ENCODE measurements at places on chromosomes 16 and 17.
A peak's percentile ranks its signal among the peaks of the same experiment; 100 is the strongest.

DNA sequence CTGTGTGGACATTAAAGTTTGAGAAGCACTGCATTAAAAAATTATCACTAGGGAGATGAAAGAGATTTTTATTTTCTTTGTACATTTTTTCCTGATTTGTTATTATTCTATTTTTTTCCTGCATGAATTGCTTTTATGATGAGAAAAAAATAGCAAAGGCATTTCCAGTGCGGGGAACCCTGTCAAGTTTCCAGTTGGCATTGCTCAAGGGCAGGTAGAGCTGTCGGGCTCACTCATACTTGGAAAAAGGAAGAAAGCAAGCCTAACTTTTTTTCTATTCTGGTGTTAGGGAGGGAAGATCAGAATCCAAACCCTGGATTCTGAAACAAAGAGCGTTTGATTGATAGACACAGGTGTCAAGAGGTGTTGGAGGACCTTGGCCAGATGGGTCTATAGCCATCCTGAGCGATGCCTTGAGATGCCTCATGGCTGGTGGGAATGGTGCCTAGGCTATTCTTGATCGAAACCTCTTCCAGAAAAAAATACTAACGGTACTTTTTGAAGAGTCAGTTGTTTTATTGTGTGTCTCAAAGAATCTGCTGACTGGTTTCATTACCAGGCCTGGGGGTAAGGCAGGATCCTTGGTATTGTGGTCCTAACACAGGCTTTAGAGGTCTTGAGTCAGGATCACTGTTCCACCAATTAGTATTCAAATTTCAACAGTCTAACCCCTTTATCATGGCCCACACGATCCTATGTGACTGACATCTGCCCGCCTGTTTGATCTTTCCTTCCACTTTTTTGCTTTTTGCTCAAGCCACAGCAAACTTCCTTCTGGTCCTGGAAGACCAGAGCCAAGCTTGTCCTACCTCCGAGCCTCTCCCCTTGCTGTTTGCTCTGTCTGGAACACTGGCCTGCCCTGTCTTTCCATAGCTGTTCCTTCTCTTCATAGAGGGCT, 20.1 kb downstream of the SNX29 start:
- DNase-seq: no peak

DNA sequence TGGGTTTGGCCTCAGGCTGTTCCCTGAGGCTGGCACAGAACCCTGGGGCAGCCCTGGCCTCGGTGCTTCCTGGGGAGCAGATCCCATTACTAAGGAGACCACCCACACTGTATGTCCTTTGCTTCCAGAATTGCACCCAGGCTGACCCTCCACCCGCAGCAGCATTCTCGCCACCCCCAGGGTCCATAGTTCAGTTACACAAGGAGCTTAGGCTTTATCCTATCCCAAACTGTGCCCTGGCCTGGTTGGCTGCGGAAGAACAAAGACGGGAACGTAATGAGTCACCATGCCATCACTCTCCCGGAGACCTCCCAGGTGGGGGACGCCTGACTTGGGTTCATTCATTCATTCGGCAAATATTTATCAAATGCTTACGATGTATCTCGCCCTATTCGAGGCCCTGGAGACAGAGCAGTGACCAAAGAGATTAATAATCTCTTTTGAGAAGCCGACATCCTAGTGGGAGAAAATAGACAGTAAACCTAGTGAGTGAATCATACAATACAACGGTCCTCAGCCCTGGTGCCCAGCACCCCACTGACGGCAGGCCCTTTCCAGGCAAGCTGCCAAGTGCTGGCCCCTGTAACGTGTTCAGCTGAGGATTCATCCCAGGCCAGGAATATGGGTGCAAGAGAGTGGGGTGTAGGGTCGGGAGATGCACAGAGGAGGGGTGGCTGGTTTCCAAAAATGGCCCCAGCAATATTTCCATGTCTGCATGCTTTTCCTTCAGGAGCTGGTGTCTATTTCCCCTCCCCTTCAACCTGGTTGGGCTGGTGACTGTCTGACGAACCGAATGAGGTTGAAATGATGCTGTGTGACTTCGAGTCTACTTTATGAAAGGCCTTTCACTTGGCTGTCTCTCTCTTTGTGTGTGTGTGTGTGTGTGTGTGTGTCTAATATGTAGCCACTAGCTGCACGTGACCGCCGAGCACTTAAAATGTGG, 134.2 kb downstream of the MGAT5B start:
- DNase-seq: peak; percentile 95

GRCh38 chr16:79599256-79599836, 1.2 kb downstream of the MAF start:
- DNase-seq: no peak

DNA sequence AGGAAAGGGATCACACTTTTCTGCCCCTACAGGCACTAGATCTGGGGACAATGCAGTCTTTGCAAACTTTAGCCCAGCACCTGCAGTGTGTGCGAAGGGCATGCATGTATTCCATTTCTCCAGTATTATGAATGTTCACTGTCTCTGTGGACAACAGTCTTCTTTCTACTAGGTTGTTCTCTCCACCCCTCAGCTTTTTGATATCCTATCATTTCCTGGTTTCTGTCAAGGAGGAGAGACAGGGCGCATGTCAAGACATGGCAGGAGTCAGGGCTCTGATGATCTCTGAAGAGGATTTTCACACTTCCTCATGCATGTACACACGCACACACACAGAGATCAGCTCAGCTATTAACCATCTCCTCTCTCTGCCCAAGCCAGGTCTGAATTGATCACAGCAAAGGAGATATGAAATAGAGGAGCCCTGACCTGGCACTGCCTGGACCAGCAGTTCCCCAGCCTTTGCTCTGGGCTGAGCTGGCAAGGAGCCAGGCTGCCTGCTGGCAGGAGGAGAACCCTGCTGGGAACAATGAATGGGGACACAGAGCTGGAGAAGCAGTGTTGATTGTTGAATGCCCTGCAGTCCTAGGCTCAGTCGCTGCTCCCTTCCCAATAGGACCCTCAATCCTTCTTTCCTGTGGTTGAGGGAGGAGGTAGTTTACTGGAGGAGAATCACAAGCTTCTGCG, 2.6 kb downstream of the GPR179 start:
- DNase-seq: no peak

GRCh38 chr17:44333371-44333770, 8.7 kb upstream of the SLC25A39 start:
- DNase-seq: no peak

DNA sequence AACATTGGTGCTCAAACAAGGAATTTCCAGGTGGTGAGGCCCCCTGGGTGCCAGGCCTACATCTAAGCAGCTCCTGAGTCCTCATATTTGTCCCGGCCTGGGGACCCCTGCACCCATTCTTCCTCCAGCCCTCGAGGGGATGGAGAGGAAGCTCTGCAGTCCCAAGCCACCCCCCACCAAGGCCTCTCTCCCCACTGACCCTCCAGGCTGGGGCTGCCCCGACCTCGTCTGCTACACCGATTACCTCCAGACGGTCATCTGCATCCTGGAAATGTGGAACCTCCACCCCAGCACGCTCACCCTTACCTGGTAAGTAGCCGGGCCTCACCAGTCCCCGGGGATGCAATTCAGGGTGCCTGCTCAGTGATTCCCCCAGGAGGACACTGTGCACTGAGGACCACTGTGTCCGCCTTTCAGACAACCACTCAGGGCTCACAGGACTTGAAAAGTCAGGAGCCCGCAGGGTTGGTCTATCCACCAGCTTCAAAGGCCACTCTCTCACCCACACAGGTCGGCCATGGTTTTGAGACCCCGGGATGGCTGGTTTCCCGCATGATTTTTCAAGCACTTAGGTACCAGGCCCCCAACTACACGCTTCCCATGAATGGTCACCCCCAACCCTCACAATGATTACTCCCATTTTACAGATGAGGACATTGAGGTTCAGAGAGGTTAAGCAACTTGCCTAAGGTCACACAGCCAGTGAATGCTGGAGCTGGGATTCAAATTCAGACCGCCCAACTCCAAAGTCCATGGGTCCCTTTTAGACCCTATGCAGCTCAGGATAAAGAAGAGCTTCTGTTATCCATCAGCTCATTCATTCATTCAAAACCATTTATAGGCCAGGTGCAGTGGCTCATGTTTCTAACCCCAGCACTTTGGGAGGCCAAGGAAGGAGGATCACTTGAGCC, 32.4 kb downstream of the IL21R start:
- DNase-seq: no peak

DNA sequence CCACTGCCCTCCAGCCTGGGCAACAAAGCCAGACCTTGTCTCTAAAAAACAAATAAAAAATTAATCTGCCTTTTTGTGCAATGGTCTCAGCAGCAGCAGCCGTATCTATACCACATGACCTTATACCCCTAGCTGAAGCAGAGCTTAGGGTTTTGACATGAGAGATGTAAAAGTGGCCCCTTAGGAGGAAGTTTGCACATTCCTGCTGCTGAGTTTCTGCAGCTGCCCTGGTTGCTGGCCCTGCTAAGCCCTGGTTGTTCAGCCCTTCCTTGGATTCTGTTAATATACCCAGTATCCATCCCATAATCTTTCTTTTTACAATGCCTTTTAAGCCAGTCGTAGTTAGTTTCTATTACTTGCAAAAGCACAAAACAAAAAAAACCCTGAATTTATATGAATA, 33.0 kb upstream of the PRKCB start:
- no peak for DNase-seq

DNA sequence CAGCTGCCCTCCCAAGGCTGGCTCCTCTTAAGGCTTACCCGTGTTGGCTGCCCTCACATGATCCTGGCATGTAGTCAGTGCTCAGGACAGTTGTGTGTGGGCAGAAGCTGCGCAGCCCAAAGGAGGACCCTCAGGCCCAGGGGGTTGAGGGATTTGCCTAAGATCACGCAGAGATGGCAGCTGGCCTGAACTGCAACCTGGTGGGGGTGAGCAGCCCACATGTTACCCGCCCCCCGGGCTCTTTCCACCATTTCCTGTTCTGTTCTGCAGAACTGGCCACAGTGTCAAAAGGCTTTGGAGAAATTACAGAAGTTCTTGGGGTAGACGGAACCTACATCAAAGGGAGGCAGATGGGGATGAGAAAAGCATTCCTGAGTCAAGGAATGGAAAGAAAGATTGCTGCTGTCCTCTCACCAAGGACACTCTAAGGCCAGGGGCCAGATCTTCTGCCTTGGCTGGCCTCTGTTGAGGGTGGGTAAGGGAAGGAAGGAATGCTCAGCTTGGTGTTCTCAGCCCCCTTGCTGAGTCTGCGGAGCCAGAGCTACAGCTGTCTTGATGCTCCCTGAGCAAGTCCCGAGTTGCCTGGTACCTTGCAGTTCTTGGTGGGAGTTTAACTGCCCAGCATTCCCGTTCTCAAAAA, 53.0 kb downstream of the EPN2 start:
- no peak for DNase-seq

DNA sequence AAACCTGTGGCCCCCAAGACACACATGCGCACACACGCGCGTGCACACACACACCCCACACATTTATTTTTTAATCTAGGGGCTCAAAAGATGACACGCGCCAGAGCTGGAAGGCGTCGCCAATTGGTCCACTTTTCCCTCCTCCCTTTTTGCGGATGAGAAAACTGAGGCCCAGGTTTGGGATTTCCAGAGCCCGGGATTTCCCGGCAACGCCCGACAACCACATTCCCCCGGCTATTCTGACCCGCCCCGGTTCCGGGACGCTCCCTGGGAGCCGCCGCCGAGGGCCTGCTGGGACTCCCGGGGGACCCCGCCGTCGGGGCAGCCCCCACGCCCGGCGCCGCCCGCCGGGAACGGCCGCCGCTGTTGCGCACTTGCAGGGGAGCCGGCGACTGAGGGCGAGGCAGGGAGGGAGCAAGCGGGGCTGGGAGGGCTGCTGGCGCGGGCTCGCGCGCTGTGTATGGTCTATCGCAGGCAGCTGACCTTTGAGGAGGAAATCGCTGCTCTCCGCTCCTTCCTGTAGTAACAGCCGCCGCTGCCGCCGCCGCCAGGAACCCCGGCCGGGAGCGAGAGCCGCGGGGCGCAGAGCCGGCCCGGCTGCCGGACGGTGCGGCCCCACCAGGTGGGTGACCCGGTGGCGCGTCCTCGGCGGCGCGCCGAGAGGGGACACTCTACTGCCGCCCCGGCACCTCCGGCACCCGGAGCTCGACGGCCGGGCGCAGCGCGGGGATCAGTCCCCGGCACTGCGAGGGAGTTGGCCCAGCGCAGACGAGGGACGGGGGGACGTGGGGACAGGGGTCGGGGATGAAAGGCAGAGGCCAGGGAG, at the start of gene STAT5A:
Gene STAT5A, plus strand, starts transcription at position 522 of the 826 bp plus-strand sequence. CDS start 914 bp downstream, outside the sequence.
- peak; percentile 51 for DNase-seq

DNA sequence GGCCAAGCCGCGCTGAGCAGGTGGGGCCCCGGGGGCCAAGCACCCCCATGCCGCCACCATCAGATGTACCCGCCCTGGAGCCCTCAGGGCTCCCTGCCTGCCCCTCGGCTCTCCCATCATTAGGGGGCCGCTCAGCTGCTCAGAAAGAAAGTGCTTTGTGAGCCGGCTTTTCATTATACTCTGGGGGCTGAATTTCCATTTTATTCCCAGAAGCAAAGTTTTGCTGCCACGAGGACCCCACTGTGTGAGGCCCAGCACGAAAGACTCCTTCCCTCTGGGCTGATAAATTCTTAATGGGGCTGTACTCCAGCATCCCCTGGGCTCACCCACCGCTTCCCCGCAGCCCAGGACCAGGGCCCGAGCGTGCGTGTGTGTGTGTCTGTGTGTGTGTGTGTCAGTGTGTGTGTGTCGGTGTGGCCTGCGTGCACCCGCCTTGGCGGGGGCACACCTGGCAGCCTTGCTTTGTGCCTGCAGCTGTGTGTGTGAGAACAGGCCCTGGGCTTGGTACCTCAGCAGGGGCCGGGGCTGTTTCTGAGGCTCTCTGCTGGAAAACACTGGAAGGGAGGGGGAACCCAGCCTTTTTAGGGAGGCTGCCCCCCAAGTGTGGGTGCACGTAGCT, 103.0 kb upstream of the GSE1 start:
- no peak for DNase-seq

DNA sequence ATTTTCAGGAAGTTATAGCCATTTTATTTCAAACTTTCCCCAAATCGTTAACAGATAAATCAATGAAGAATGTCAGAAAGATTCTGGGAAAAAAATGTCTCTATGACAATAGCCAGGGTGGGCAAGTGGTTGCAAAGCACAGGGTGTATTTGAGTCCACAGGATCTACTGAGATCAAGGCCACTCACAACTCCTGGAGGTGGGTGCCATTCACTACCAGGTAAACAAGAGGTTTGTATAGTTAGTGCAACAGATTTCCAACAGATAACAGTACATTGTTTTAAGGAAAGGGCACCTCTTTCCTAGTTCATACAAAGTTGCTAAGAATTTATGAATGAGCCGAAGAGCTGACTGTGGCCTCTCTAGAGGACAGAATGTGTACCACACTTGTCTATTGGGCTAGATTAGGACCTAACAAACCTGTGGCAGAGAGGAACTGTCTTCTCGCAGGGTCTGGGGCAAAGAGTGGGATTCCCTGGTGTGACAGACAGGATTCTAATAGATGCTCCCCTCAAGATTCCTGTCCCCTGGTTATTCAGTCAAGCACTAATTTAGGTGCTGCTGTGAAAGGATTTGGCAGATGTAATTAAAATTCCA, 52.0 kb upstream of the ZNF629 start:
- no peak for DNase-seq

DNA sequence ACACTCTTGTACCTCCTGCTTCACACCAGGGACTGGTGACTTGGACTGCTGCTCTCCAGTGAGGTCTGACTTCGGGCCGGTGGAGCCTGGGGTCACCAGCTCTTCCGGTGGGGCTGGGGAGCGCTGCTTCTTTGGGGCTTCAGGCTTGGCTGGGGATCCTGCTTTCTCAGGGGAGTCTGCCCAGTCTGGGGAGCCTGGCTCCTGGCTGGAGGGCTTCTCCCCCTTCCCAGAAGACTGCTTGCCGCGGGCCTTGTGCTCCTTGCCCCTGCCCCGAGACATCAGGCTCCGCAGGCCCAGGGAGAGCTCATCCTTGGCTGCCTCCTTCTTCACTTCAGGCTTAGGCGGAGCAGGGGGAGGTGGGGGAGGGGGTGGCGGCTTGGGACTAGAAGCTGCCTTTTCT, 52.4 kb downstream of the MYO18A start:
- DNase-seq: no peak

GRCh38 chr17:80791758-80792284, 199.8 kb upstream of the CHMP6 start:
- peak; percentile 88 for DNase-seq
